Large intestine (tissue), 12 donors: ENCODE measurements at places on chromosomes 7 and 10. TPM values are rescaled to one million over a fixed set of nuclear protein-coding genes. Genes with fewer than 3 reads are reported as not detected.

- no peak for DNase-seq
- H3K27me3 ChIP-seq = no peaks in the 10 kb centered on the region
- peak within 1 kb of the TSS; percentile 96 for H3K27ac ChIP-seq
- H3K4me1 ChIP-seq = peaks cover 27% of the 10 kb centered on the region
- peak within 1 kb of the TSS; percentile 72 for H3K4me3 ChIP-seq
- H3K36me3 ChIP-seq = no peaks in the 10 kb centered on the region
These were observed at the start of gene CTBP2 for GRCh38 chr10:125159932-125160855. CTBP2 (minus strand) TSS chr10:125160563.

DNA sequence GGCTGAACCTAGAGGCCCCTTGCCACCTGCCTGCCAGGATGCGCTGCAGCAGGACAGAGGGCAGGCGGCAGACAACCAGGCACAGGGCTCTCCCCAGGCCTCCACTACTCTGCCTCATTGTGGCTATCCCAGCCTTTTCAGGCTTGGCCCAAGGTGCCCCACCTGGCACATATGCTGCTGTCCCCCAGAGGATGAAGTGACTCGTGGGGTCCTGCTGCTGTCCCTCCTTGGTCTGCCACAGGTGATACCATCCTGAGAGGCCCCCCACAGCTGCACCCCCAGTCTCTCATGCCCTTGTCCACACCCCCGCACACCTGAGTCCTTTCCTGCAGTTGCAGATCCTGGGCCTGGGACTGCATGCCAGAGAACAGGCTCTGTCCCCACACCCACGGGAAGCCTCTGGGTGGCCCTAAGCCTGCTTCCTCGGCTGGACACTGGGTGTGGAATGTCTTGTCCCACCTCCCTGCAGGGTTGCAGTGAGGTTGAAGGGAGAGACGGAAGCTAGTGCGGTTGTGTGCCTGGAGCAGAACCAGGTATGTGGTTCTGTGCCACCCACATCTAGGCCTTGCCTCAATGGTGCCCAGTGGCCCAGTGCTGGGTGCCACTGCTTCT is 55.3 kb downstream of the RASGEF1A start:
- no peak for DNase-seq
- H3K27ac ChIP-seq = no peak overlapping the region
- H3K4me3 ChIP-seq = no peak overlapping the region
- H3K36me3 ChIP-seq = no peaks in the 10 kb centered on the region
- H3K27me3 ChIP-seq = no peaks in the 10 kb centered on the region
- H3K4me1 ChIP-seq = no peaks in the 10 kb centered on the region

GRCh38 chr7:144050093-144050492 is 1.3 kb downstream of the OR2A5 start:
- H3K27me3 ChIP-seq = peaks cover 2% of the 10 kb centered on the region
- DNase-seq = no peak
- no peaks in the 10 kb centered on the region for H3K36me3 ChIP-seq
- no peak overlapping the region for H3K4me3 ChIP-seq

DNA sequence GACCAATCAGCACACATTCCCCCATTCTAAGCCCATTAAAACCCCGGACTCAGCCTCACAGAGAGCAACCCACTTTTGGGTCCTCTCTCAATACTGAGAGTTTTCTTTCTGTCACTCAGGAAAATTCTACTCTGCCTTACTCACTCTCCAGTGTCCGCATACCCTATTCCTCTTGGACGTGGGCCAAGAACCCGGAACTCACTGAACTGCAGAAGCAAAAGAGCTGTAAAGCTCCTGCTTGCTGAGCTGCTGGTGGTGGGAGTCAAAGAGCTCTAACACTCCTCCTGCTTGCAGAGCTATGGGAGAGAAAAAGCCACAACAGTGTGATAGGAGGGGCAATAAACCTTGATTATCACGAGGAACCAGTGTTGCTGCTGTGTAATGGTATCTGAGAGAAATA is 386.9 kb downstream of the POM121L12 start:
- H3K4me3 ChIP-seq = no peak overlapping the region
- no peaks in the 10 kb centered on the region for H3K27me3 ChIP-seq
- H3K4me1 ChIP-seq = no peaks in the 10 kb centered on the region
- H3K36me3 ChIP-seq = no peaks in the 10 kb centered on the region
- no peak overlapping the region for H3K27ac ChIP-seq

Gene NODAL
- polyA plus RNA-seq = 0.33 TPM

Gene MYO3A
- polyA plus RNA-seq = 1.8 TPM

Gene RPEL1
- 0.09 TPM for polyA plus RNA-seq
